ENCODE measurements at places on chromosomes 1 and 21. TPM values are rescaled to one million over a fixed set of nuclear protein-coding genes. Genes with fewer than 3 reads are reported as not detected.

Gene ARTN
- total RNA-seq: 0.46 TPM

Gene NBPF3
- total RNA-seq: 16.4 TPM

Gene TAS1R3
- total RNA-seq: 0.23 TPM

Gene DOP1B
- 32.3 TPM for total RNA-seq

Gene BEND5
- 17.5 TPM for total RNA-seq

Gene PCSK9
- total RNA-seq: 0.23 TPM

Gene SPATA17
- total RNA-seq: 13.4 TPM

Gene CHD5
- total RNA-seq: 64.1 TPM

Gene CFAP141
- not detected for total RNA-seq

Gene ATP1A4
- total RNA-seq: under 0.01 TPM

Gene S1PR1
- 49.8 TPM for total RNA-seq

Gene UBL4B
- total RNA-seq: not detected

Gene ADGRL4
- total RNA-seq: 4.2 TPM

Gene S100A7
- not detected for total RNA-seq

Gene DTL
- total RNA-seq: 5.5 TPM

Gene HES3
- not detected for total RNA-seq

Gene TNFRSF9
- under 0.01 TPM for total RNA-seq

Gene AK2
- total RNA-seq: 46.8 TPM

Gene CLCNKB
- total RNA-seq: 0.92 TPM

Gene KRTCAP2
- total RNA-seq: 60.2 TPM

Gene HIVEP3
- 9.7 TPM for total RNA-seq

Gene KCND3
- 40.8 TPM for total RNA-seq

Gene ZSWIM5
- total RNA-seq: 22.1 TPM

Gene SH2D2A
- total RNA-seq: not detected

Gene AMIGO1
- 16.6 TPM for total RNA-seq

Gene IL12RB2
- 3.5 TPM for total RNA-seq

Gene GBP5
- total RNA-seq: 0.23 TPM

Gene NPHS2
- not detected for total RNA-seq

Gene RBM11
- 14.3 TPM for total RNA-seq

Gene PCAT6
- total RNA-seq: not detected

Gene TNFRSF18
- total RNA-seq: not detected

Gene PSRC1
- total RNA-seq: 12.0 TPM

Gene LCE3E
- not detected for total RNA-seq

Gene GDAP2
- 49.1 TPM for total RNA-seq

Gene CXADR
- total RNA-seq: 370 TPM

Gene LCE2C
- not detected for total RNA-seq

Gene FMO2
- total RNA-seq: 1.2 TPM

Gene MATN1
- 0.46 TPM for total RNA-seq

Gene CFAP298
- total RNA-seq: 20.1 TPM

Gene FCRL4
- not detected for total RNA-seq

Gene TP73
- 0.92 TPM for total RNA-seq

Gene SPRR1B
- not detected for total RNA-seq

Gene PADI2
- total RNA-seq: 3.5 TPM

Gene ZNF648
- 1.4 TPM for total RNA-seq

Gene SPOCD1
- 0.23 TPM for total RNA-seq

Gene OR2M3
- total RNA-seq: 0.46 TPM

Gene OR2L3
- 0.92 TPM for total RNA-seq

Gene RORC
- 0.23 TPM for total RNA-seq

Gene CSMD2
- 31.8 TPM for total RNA-seq

Gene OLFML3
- total RNA-seq: 19.8 TPM

Gene GUCA2A
- not detected for total RNA-seq

Gene FAM131C
- 4.6 TPM for total RNA-seq

Gene PSMD4
- total RNA-seq: 113 TPM

Gene PRAMEF9
- total RNA-seq: not detected

Gene CA6
- total RNA-seq: not detected

Gene SH3D21
- 3.0 TPM for total RNA-seq

Data from diencephalon (tissue), 1 donor.